ENCODE measurements at places on chromosomes 12 and 14. TPM values are rescaled to one million over a fixed set of nuclear protein-coding genes. Genes with fewer than 3 reads are reported as not detected.

The FAM186B gene
- polyA plus RNA-seq = 2.4 TPM

The GNB3 gene
- 9.0 TPM for polyA plus RNA-seq

The OR4Q2 gene
- polyA plus RNA-seq = not detected

The INTS13 gene
- polyA plus RNA-seq = 30.3 TPM

The IFNG-AS1 gene
- polyA plus RNA-seq = 0.27 TPM

The GPR68 gene
- polyA plus RNA-seq = 3.2 TPM

The CISTR gene
- polyA plus RNA-seq = not detected

The PPP4R4 gene
- 0.29 TPM for polyA plus RNA-seq

The OVCH1 gene
- 0.13 TPM for polyA plus RNA-seq

The SLC39A9 gene
- polyA plus RNA-seq = 89.8 TPM

The DPPA3 gene
- polyA plus RNA-seq = not detected

The SLC6A12 gene
- polyA plus RNA-seq = 20.2 TPM

The NKX2-1 gene
- 0.52 TPM for polyA plus RNA-seq

The CPNE6 gene
- not detected for polyA plus RNA-seq

The PTMS gene
- 578 TPM for polyA plus RNA-seq

The LRRC10 gene
- polyA plus RNA-seq = not detected

The PTHLH gene
- polyA plus RNA-seq = 0.84 TPM

The VRK1 gene
- 23.6 TPM for polyA plus RNA-seq

The SERPINA9 gene
- polyA plus RNA-seq = not detected

The AQP2 gene
- polyA plus RNA-seq = 0.76 TPM

The ATP5F1B gene
- polyA plus RNA-seq = 1,155 TPM

The CDC42BPB gene
- polyA plus RNA-seq = 84.8 TPM
